Activated CD4-positive, alpha-beta T cell treated with anti-CD3 and anti-CD28 coated beads for 24 hours (primary cell): ENCODE measurements at places on chromosomes 2 and 18.

- no peak for DNase-seq
Observed at GRCh38 chr2:190641469-190641868, 7.4 kb upstream of the NAB1 start.

GRCh38 chr2:15750822-15751329 is 159.2 kb downstream of the DDX1 start:
- DNase-seq = no peak

GRCh38 chr18:44869533-44869932 is 188.8 kb downstream of the SETBP1 start:
- DNase-seq = no peak

- no peak for DNase-seq
Observed at GRCh38 chr2:143264851-143265250, 135.6 kb downstream of the ARHGAP15 start.
